ENCODE measurements at places on chromosomes 13 and 19. TPM values are rescaled to one million over a fixed set of nuclear protein-coding genes. Genes with fewer than 3 reads are reported as not detected.

The CERS1 gene
- polyA plus RNA-seq = 4.4 TPM

The FCGBP gene
- 0.62 TPM for polyA plus RNA-seq

The ZNF709 gene
- polyA plus RNA-seq = 0.04 TPM

The CRLF1 gene
- polyA plus RNA-seq = 2.7 TPM

All from A549 (cell line).